ENCODE measurements at places on chromosomes 11 and 22.

DNA sequence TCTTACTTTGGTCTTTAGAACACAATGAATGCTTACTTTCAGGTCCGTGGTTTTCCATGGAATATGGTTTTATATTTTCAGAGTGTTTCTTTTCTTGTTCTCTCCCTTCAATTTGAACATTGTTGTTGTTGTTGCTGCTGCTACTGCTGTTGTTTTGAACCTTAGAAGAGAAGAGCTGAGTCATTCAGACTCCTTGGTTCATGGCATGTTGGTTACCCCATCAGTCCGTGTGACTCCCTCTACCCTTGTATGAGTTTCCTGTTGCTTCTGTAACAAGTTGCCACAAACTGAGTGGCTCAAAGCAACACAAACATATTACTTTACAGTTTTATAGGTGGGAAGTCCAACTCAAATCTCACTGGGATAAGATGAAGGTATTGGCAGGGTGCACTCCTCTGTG is 511.0 kb downstream of the INSC start:
- ATAC-seq: no peak

GRCh38 chr11:22389526-22390282 is 51.5 kb downstream of the SLC17A6 start:
- no peak for ATAC-seq

DNA sequence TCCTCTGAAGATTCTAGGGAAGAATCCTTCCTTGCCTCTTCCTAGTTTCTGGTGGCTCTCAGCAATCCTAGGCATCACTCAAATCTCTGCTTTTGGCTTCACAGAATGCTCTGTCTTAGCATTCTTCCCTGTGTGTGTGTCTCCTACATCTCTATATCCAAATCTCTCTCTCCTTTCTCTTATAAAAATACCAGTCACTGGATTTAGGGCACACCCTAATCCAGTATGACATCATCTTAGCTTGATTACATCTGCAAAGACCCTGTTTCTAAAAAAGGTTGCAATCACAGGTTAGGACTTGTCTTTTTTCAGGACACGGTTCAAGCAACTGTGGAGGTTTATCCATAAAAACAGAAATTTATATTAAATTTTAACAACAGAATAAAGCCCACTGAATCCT is 54.4 kb downstream of the NARS2 start:
- no peak for ATAC-seq

GRCh38 chr11:69972351-69972802 is 105.7 kb upstream of the ANO1 start:
- ATAC-seq: peak; percentile 53

DNA sequence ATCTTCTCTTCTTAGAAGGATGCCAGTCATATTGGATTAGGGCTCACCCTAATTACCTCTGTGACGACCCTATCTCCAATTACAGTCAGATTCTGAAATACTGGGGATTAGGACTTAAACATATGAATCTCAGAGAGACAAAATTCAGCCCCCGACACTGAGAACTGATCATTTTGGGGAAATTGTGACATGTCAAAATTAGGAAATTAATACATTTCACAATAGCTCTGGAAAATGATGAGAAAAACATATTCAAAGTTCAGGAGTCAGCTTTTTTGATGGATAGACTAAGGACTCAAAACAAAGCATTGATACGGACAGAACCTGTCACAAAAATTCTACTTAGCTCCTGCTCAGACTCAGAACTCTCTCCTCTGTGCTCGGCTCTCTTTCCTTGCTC is 40.8 kb downstream of the COMMD9 start:
- no peak for ATAC-seq

- no peak for ATAC-seq
Measured at GRCh38 chr22:37462436-37462835, 23.7 kb downstream of the MFNG start.

- ATAC-seq: no peak
Measured at GRCh38 chr11:62146476-62147200, 22.8 kb downstream of the INCENP start.

DNA sequence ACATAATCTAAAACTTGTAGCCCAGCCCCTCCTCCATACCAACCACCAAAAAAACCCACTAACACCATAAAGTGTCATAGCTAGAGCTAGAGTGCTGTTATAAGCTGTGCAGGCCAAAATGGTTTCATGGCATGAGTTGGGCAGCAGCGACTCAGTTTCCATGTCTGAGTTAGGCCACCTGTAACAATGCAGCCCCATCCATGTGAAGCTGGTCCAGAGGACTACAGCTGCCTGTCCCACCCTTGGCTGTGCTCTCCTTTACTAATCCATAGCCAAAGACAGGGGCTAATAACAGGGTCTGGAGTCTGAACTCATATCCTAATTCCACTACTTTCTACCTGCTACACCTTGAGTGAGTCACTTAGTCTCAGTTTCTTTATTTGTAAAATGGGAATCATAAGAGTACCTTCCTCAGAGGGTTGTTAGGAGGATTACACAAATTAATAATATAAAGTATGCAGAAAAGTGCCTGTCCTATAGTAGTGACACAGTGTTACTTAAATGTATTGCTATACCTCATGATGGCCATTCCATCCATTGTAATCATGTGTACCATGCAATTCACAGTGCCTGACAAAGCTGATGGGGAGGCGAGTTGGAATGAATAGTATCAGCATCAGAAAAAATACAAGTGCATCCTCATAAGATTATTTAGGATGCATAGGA is 20.6 kb downstream of the KCNQ1OT1 start:
- no peak for ATAC-seq

DNA sequence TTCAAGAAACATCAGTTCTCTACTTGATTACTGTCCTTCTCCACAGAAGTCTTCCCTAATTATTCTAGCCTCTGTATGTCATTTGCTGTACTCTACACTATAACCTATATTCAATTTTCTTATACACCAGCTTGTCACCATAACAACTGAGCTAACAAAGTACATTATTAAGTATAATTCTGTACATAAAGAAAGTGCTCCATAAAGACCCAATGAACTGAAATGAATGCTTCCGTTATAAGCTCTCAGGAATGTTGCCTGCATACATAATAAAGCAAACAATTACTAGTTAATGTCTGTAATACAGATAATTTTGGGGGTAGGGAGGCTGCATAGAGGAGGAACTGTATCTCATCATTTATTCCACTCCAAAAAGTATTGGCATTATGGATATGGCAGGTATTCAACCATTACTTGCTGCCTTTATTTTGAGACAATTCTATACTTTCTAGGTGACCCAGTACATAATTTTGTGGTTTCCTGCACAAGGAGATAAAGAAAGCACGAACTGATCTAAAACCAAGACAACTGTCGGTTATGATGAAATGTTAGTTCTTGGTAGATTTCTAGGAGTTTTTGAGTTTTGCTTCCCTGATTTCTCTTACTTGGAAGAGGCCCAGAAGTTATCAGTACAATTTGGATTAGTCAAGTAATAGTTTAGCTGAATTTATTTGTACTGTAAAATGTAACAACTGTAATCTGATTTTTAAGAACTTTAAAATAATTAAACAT is 202.5 kb downstream of the SBF2 start:
- no peak for ATAC-seq

DNA sequence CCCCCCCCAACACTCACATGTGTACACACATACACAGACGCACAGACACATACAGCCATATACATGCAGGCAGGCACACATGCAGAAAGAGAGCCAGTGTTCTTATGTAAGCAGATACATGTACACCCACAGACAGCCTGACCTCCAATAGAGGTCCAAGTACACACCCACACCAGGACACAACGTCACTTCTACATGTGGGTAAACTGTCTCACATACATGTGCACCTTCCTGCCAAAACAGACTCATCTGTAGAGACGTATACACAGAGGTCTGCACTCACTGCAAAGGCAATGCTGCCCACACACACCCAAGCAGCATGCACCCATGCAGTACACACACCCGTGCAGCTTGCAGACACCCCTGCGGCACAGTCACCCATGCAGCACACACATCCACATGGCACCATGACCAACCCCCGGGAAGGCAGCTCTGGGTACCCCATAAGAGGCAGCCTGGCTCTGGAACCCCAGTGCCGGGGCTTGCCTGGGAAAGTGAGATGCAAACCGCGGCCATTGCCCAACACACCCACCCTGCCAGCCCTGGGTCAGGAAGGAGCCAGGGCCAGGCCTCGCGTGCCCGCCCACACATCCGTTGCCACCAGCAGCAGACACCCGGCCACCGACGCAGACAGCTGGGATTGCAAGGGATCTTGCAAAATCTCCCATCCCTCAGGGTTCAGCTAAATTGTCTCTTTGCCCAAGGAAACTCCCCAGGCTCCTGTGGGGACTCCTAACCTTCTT is 10.1 kb downstream of the CASTOR1 start:
- ATAC-seq: peak; percentile 22
